Sciatic nerve (tissue), 2 donors: ENCODE measurements at places on chromosomes 3 and 15. TPM values are rescaled to one million over a fixed set of nuclear protein-coding genes. Genes with fewer than 3 reads are reported as not detected.

- DNase-seq = no peak
Observed at GRCh38 chr15:62103431-62103830, 36.7 kb downstream of the C2CD4A start.

- DNase-seq = no peak
Observed at GRCh38 chr3:87181551-87181950, 45.6 kb upstream of the CHMP2B start.

The HHLA2 gene
- total RNA-seq = 0.31 TPM

The DTX3L gene
- 31.5 TPM for total RNA-seq
